ENCODE measurements at places on chromosomes 13 and 19. TPM values are rescaled to one million over a fixed set of nuclear protein-coding genes. Genes with fewer than 3 reads are reported as not detected.

Gene USHBP1
- 12.3 TPM for total RNA-seq

DNA sequence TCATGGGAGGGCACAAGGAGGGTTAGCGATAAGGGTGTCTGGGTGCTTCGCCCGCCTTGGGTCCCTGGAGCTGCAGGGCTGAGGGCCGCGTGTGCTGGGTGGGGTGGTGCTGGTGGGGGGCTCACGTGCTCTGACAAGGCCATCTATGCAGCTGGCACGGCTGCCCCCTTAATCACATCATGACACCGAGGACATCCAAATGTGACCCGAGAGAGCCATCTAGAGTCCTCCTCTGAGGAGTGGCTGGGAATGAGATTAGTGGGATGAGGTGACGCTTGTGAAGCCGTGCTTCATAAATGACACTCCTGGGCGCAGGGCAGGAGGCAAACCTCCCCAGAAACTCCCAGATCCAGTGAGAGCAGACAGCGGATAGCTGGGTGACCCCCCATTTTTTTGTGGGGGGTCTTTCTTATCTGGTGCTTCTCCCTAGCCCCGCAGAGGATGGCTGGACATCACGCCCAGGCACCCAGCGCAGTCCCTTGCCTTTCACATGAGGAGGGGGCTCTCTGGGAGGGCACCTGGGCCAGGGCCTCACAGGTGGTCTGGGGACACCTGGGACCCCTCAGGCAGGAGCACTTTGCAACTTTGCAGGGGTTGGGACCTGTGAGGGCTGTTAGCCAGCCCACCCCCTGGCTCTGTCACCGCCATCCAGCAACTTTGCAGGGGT is 6.6 kb downstream of the FZR1 start:
- DNase-seq: no peak

Gene ABHD17A
- total RNA-seq: 278 TPM

DNA sequence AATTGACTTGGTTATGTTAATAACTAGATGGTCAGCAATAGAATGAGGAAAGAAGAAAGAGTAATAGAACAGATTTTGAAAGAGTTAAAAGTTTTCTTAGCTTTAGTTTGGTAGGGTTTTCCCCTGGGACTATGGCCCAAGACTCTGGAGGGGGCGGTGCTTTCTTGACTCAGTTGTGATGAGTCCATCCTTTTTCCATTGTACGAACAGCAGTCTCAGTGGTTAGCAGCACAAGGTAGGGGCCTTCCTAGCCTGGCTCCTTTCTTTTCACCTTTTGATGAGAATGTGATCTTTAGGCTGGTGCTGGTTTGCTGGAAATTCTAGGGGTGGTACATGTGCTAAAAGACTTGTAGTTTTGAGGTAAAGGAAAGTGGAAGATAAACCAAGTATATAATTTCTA is 38.8 kb downstream of the ZNF506 start:
- DNase-seq: no peak
